H9 (cell line): ENCODE measurements at places on chromosomes 1 and 21.

DNA sequence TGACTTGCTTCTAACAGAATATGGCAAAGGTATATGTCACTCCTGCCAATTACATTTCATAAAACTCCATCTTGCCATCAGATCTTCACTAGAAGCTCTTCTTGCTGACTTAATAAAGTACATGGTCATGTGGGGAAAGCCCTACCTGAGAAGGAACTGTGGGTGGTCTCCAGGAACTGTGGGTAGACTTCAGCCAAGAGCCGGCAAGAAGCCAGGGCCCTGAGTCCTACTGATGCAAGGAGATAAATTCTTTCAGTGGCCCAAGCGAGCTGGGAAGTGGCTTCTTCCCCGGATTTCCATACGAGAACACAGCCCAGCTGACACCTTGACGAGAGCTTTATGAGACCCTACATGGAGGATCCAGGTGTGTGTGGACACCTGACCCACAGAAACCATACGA lies 228.7 kb downstream of the SMYD3 start:
- DNase-seq: no peak

- DNase-seq: no peak
Measured at GRCh38 chr1:6880951-6881690, 95.9 kb downstream of the CAMTA1 start.

- no peak for DNase-seq
Measured at GRCh38 chr1:209095627-209096595, 487.6 kb upstream of the CAMK1G start.

DNA sequence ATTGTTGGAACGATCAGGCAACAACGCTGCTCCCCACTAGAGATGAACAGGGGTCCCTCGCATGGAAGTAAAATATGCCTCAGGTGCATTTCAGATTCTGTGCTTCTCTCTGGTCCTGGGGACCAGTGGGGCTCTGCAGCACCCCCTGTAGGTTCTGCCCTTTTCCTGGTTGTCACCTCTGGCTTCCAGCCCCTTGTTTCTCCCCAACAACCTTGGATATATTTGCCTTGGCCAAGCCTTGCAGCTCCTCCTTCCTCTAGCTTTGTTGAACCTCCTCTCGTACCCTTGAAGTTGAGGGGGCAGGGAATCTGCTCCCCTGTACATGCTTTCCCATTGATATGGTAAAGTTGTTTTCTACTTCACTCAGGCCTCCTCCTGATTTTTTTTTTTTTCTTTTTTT lies 5.4 kb upstream of the RGSL1 start:
- peak; percentile 29 for DNase-seq

DNA sequence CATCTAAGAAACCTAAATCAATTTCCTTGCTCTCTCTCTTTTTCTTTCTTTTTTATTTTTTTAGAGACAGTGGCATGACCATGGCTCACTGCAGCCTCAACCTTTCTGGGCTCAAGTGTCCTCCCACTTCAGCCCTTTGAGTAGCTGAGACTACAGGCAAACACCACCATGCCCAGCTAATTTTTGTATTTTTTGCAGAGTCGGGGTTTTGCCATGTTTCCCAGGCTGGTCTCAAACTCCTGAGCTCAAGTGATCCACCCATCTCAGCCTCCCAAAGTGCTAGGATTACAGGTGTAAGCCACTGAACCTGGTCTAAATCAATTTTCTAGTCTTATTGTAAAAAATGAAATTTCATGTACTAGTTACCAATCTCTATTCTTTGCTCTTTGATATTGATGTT lies 108.9 kb downstream of the LHX8 start:
- no peak for DNase-seq

GRCh38 chr1:167489571-167490340 lies 28.6 kb downstream of the CD247 start:
- DNase-seq: peak; percentile 74

GRCh38 chr1:44830900-44831304 lies 12.2 kb downstream of the PTCH2 start:
- DNase-seq: no peak

GRCh38 chr1:108152782-108153222 lies 47.3 kb downstream of the SLC25A24 start:
- no peak for DNase-seq

- peak; percentile 7 for DNase-seq
Measured at GRCh38 chr1:125118147-125118993, 3933.6 kb downstream of the SRGAP2C start.

DNA sequence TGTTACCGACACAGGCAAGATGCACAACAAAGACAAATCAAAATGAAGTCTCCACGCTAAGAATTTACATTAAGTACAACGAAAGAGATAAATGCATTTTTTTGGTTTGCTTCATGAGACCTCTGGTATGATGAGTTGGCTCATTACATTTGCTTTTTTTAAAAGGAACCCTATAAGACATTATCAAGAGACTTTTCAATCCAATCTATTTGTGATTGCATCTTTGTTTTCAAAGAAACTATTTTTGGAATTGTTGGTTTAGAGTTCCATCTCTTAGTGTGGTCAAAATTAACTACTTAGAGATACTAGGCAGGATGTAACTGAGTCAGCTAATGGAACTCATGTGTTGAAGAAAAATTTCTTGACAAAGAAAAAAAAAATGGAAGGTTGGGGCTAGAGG lies 200.1 kb downstream of the ZC3H11B start:
- no peak for DNase-seq

DNA sequence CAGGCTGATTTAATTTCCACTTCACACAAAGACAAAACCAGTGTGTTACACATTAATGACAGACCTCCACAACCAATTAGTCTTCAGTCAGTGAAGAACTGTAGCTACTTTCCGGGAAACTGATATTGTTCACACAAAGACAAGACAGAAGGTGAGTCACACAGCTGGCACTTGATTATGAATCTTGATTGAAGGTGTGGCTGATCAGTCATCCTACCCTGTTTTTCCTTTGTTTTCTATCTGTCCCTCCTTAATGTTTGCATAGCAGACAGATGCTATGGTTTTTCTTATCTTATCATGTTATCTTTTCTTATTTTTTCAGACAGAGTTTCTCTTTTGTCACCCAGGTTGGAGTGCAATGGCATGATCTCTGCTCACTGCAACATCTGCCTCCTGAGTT lies 185.1 kb upstream of the GREM2 start:
- no peak for DNase-seq

DNA sequence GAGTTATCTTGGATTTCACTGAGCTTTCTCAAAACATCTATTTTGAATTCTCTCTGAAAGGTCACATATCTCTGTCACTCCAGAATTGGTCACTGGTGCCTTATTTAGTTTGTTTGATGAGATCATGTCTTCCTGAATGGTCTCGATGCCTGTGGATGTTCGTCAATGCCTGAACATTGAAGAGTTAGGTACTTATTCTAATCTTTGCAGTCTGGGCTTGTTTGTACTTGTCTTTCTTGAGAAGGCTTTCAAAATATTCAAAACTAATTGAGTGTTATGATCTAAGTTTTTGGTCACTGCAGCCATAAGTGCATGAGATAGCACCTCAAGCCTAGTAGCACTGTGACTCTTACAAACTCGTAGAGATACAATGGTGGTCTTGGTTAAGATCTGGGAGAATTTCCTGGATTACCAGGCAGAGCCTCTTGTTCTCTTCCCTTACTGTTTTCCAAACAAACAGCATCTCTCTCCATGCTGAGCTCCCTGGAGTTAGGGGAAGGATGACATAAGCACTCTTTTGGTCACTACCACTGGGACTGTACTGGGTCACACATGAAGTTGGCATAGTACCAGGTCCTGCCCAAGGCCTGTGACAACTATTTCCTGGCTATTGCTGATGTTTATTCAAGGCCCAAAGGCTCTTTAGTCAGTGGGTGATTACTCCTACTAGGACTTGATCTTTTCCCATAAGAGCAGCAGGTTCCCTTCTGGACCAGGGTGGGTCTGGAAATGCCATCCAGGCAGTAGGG lies 25.6 kb downstream of the SLC22A15 start:
- no peak for DNase-seq

DNA sequence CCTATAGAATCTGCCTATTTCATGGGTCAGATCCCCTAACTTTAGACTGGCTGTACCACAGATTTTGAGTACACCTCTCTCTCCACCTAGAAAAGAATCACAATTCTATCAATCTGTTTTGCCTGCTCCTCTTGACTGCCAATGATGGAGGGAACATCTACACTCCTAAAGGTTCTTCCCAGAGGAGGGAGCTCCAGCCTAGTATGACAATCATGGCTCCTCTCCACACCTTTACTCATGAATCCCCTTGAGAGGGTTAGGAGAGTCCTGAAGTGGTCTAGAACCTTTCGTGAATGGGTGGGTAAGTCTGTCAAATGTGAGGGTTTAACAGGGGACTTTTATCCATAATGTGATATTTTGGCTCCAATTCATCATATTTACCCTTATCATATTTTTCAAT lies 48.0 kb downstream of the DNAI4 start:
- no peak for DNase-seq

DNA sequence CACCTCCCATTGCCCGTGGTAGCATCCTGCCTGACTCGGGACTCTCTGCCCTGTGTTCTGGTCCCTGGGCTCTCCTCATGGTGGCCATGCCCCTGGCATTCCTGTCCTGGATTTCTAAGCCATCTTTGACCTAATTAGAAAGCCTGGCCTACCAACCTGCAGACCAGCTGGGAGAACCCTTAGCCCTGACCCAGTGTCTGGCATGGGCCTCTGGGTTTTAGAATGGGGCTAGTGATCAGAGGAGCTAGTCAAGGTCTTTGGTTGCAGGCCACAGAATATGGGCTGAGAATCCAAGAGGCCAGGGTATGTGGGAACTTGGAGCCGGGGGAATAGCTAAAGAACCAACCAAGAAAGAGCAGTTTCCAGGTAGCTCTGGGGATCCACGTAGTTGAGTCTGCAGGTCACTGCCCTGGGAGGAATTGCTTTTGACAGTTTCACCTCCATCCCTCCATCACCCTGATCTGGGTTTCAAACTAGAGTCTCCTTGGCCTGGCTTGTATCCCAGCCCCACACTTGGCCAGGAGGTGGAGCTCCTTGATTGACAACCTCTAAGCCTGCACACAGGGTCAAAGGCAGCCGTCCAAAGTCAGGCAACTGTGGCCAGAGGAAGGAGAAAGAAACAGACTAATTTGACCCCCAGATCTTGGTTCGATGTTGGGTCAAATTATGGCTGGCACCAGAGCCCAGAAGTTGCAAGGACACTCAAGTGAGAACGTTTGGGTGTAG lies 54.7 kb upstream of the ABCG1 start:
- no peak for DNase-seq

DNA sequence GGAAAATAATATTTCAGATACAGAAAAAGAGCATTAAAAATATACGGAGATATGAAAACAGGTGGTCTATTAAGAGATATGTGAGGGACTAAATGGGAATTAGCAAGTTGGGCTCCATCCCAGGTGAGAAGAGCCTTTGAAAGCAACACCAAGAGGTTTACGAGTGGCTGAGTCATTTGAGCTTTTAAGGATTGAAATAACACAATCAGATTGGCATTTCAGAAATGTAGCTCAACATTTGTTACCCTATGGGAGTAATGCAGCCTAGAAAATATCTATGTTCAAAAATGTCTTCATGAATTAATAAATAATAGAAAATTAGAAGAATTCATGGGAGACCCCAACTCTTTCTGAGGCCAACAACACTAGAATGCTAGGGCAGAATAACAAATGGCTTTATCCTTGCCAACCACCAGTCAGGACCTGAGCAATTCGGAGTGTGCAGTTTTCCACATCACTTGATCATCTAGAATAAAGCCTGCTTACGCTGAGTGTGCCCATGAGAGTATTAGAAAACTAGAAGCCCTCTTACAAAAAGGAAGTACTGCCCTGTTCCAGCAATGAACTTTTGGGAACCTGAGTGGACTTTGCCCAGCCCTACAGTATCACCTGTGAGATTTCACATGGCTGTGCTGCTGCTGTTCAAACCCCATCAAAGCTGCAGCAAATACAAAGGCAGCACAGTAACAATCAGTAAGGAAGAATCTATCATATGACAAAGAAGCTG lies 538.0 kb upstream of the CAMK1G start:
- DNase-seq: no peak

DNA sequence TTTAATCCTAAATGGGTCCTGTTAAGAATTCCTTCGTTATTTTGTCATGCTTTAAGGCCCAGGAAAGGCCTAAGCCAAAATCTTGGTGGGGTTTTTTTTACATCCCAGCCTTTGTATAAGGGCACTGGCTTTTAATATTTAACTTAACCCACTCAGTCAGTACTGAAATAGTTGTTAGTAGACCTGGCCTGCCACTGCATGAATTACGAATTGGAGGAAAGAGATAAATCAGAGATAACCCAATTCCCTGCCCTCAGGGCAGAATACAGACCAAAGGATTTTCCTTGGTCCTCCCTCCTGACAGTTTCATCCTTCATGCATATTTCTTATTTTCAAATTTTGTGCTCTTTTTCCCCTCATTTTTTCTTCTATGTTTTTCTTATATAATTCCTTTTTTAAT lies 193.0 kb downstream of the FASLG start:
- no peak for DNase-seq

GRCh38 chr1:192998536-192998935 lies 60.6 kb downstream of the UCHL5 start:
- DNase-seq: no peak

DNA sequence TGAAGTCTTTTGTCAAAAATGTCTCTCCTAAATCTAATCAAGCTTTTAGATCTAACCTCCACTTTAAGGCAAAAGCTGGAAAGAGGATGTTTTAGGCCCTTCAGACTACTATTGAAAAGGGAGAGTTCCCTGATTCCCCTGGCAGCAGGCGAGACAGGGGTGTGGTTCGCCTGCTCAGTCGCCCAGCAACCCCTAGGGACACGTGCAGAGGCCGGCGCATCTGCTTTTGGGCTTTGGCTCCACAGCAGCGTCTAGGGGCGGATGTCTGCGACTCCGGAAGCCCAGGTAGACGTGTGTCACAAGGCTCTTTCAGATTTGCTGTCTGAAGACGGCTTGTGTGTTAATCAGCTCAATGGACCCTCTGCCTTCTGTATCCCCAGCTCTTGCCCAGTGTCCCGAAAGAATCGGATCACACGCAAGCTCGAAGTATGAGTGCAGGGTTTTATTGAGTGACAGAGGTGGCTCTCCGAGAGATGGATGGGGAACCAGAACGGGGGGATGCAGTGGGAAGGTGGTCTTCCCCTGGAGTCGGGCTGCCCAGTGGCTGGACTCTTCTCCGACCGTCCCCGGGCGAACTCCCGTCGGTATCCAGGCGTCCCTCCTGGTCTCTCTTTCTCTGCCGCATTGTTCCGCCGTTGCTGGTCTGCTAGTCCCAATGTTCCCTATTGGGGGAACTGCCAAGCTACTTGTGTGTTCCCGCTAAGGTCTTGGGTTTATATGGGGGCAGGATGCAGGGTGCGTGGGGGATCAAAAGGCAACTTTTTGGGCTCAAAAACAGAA lies 45.5 kb downstream of the OLFML2B start:
- no peak for DNase-seq

DNA sequence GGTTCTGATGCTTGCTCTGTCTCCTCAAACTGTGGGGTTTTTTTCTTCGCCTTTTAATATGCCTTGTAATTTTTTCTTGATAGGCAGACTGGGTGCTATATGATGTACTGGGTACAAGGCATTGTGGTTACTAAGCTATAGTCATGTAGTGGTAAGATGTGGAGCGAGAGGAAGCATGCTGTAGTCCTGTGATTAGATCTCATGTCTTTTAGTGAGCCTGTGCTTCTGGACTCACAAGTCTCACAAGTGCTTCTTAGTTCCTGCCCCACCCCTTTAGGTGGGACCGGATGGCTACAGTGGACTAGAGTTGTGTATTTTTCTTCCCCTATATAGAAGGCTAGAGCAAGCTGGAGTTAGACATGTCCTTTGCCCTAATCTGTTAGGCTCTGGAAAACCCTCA lies 178.7 kb downstream of the DNM3 start:
- DNase-seq: no peak
